Activated CD8-positive, alpha-beta T cell treated with anti-CD3 and anti-CD28 coated beads, Interleukin-2, amount 10 ng/mL, durations not matched to agents 7 days and 5 days (primary cell): ENCODE measurements at places on chromosomes 2 and 18. TPM values are rescaled to one million over a fixed set of nuclear protein-coding genes. Genes with fewer than 3 reads are reported as not detected.

DNA sequence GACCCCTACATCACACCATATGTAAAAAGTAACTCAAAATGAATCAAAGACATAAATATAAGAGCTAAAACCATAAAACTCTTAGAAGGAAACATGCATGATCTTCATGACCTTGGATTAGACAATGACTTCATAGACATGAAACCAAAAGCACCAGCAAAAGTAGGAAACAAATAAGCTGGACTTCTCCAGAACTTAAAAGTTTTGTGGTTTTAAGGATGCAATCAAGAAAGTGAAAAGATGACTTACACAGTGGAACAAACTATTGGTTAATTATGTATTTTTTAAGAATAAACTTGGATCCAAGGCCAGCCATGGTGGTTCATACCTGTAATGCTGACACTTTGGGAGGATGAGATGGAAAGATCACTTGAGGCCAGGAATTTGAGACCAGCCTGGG, 150.2 kb downstream of the GALNT1 start:
- no peak overlapping the region for H3K4me3 ChIP-seq
- no peak overlapping the region for H3K27ac ChIP-seq
- H3K4me1 ChIP-seq: no peaks in the 10 kb centered on the region

DNA sequence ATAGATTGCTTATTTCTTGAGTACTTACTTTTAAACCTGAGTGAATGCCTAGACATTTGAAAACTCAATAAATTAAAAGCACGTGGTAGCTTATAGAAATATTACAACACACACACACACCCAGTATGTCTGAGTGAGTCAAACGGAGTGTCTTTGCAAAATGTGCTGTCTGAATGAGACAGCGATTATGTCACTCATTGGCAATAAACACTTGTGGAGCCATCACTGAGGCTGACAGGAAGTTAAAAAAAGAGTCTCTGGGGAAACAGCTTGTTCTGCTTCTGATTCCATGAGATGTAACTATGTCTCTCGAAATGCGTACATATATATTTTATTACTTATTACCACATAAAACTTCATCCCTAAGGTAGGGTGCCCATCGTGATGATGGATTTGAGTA, 22.3 kb upstream of the VPS4B start:
- DNase-seq: no peak

GRCh38 chr2:165621086-165621560, 151.6 kb downstream of the CSRNP3 start:
- DNase-seq: no peak
- H3K4me1 ChIP-seq: no peaks in the 10 kb centered on the region
- H3K27ac ChIP-seq: no peak overlapping the region
- H3K4me3 ChIP-seq: no peak overlapping the region

DNA sequence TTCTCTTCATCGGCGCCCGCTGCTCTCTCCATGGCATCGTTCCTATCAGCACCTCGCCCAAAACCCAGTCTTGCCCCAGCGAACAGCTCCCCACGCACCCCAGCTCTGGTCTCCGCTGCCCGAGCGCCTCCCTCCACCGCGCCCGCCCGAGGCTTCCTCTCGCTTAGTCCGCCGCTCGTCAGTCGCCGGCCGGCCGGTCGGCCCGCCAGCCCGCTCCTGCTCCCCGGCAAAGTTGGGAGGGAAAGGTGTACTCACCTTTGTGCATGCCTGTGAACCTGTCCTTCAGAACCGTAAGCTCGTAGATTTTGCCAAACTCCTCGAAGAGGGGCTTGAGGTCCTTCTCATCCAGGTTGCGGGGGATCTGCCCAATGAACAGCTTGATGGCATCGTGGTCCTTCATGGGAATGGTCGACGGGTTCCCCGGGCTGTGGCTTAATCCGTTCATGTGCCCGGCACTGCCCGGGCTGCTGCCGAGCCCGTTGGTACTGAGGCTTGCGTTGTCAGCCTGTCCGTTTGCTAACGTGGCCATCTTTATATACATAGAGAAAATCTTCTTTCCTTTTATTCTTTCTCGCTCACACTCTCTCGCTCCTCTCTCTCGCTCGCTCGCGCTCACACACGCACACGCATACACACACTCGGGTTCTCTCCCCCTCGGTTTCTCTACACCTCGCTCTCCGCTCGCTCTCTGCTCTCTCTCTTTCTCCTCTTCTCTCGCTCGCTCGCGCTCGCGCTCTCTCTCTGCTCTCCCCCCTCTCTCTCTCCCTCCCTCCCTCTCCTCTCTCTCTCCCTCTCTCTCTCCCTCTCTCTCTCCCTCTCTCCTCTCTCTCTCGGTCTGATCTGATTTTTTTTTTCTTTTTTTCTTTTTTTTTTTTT, at the start of gene CELF4:
TSS of gene CELF4 (minus strand) at position 698 of the 876 bp plus-strand sequence.
- H3K4me1 ChIP-seq: peaks cover 4% of the 10 kb centered on the region
- DNase-seq: no peak
- H3K27me3 ChIP-seq: peaks cover 52% of the 10 kb centered on the region
- no peak within 1 kb of the TSS for H3K27ac ChIP-seq

DNA sequence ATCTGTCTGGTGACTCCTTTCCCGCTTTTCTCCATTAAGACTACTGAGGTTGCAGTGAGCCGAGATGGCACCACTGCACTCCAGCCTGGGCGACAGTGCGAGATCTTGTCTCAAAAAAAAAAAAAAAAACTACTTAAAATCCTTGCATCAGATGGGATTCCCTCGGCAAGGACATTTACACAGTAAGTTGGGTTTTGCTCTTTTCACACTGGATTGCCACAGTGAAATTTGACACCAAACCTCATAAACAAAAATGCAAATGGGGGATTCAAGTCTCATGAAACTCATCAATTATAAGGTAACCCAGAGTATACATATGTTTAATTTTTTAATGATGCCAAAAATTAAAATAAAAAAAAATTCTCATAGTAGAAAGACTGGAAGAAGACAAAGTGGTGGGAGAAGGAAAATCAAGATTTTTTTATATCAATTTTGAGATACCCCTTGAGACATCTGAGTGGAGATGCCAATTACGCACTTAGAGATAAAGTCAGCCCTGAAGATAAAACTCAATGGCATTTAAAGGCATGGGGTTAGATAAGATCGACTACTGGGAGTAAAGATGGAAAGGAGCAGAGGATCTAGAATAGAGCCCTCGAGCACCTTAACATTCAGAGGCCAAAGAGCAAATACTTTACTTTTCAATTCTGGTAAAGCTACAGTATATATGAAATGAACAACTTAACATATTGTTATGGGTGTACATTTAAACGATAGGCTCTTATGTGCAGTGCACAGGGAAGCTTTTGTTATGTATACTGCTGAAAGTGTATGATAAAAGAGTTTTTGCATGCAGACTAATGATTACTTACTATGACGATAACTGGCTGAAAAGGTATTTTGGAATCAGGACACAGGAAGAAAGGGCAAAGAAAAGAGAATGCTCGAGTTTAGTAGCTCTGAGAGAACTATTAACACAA, 37.6 kb downstream of the CHMP3 start:
- H3K27ac ChIP-seq: no peak overlapping the region
- no peak for DNase-seq
- no peaks in the 10 kb centered on the region for H3K4me1 ChIP-seq
- H3K27me3 ChIP-seq: no peaks in the 10 kb centered on the region
- H3K36me3 ChIP-seq: peaks cover 21% of the 10 kb centered on the region

GRCh38 chr2:50097148-50097547, 934.8 kb downstream of the NRXN1 start:
- no peaks in the 10 kb centered on the region for H3K36me3 ChIP-seq

GRCh38 chr2:237875256-237876060, 16.0 kb downstream of the RAMP1 start:
- H3K36me3 ChIP-seq: no peaks in the 10 kb centered on the region
- no peak for DNase-seq
- no peak overlapping the region for H3K4me3 ChIP-seq

DNA sequence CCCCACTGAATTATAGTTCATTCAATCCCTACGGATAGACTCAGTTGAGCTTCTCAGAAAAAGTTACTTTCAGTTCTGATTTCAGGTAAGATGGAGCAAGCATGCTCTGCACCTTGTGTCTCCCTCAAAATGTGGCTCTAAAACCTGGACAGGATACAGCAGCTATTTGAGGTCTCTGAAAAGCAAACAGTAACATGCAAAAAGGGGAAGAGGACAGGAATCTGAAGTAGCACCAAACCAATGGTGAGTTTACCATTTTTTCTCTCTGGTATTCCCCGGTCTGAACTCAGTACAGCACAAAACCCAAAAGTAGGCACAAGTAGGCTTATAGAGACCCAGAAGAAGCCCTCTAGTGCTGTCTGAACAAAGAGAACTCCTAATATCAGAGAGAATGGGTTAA, 34.1 kb downstream of the LANCL1 start:
- H3K27ac ChIP-seq: no peak overlapping the region
- peaks cover 13% of the 10 kb centered on the region for H3K4me1 ChIP-seq
- no peak overlapping the region for H3K4me3 ChIP-seq
- no peaks in the 10 kb centered on the region for H3K27me3 ChIP-seq

GRCh38 chr2:181305301-181306123, 151.7 kb upstream of the ITGA4 start:
- no peaks in the 10 kb centered on the region for H3K36me3 ChIP-seq
- peak overlapping the region; percentile 93 for H3K27ac ChIP-seq
- H3K4me1 ChIP-seq: peaks cover 67% of the 10 kb centered on the region
- H3K4me3 ChIP-seq: peak overlapping the region; percentile 76
- no peaks in the 10 kb centered on the region for H3K27me3 ChIP-seq

DNA sequence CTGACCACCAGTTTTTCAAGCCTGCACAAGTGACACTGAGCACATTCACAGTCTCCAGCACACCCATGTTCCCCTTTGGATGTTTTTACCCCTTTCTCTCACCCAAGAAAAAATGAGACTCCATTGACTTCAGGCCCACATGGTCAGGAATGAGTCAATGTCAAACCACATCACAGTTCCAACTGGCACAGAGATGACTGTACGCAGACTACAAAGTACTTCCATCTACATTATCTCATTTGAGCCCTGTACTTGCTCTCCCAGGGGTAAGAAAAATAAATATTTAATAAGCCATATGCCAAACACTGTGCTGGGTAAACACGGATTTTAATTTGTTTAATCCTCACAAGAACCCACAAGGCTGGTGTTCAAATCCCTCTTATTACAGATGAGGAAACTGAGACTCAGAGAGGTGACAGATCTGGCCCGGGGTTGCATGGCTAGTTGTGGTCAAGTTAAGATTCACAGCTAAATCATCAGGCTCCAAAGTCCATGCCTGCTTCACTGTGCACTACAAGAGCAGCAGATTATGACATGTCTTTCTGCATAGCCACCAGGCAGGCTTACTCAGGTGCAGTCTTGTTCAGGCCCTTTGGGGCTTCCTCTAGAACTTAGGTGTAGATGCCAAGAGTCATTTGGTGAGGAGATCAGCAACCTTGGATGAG, 106.1 kb downstream of the TXNL1 start:
- no peaks in the 10 kb centered on the region for H3K36me3 ChIP-seq
- peaks cover 3% of the 10 kb centered on the region for H3K4me1 ChIP-seq
- H3K27me3 ChIP-seq: no peaks in the 10 kb centered on the region
- no peak for DNase-seq
- no peak overlapping the region for H3K27ac ChIP-seq

DNA sequence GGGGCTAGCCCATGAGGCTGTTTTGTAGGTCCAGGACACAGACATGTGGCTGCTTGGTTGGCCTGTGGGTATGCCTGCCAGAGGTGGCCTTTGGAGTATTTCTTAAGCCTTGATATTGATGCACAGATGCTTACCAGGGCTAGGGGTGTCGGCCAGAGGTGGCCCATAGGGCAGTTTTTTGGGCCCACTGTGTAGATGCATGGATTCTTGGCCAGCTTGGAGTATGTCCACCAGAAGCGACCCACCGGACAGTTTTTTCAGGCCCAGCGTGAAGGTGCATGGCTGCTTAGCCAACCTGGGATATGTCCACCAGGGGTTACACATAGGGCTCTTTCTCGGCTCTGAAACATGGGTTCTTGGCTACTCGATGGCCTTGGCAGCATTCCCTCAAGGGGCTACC, 1199.1 kb downstream of the CNTNAP5 start:
- H3K27me3 ChIP-seq: no peaks in the 10 kb centered on the region
- H3K4me3 ChIP-seq: no peak overlapping the region
- H3K4me1 ChIP-seq: no peaks in the 10 kb centered on the region
- no peak for DNase-seq

DNA sequence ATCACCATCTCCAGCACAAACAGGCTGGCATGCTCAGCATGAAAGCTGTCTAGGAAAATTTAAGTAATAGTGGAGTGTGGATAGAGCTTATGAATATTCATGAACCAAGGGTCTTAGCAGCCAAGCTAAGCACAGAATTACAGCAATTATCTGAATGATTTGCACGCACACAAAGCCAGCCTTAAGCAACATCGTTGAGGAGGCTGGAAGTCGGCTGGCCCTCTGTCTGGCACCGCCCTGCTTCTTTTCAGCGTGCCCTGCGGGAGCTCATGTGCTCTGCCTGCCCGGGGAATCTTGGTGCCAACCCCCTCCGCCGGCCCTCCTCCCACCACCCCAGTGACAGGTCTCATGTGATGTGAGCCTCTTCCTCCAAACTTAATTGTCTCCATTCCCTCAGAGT, 540.1 kb downstream of the CMPK2 start:
- H3K4me1 ChIP-seq: no peaks in the 10 kb centered on the region
- H3K27ac ChIP-seq: no peak overlapping the region
- DNase-seq: no peak
- H3K27me3 ChIP-seq: no peaks in the 10 kb centered on the region

- no peak for DNase-seq
- peaks cover 13% of the 10 kb centered on the region for H3K27me3 ChIP-seq
- H3K4me3 ChIP-seq: no peak overlapping the region
- no peak overlapping the region for H3K27ac ChIP-seq
- no peaks in the 10 kb centered on the region for H3K36me3 ChIP-seq
- H3K4me1 ChIP-seq: peaks cover 3% of the 10 kb centered on the region
Observed at GRCh38 chr2:217351378-217351777, 491.5 kb upstream of the TNP1 start.

- no peaks in the 10 kb centered on the region for H3K4me1 ChIP-seq
- no peaks in the 10 kb centered on the region for H3K27me3 ChIP-seq
- H3K4me3 ChIP-seq: no peak overlapping the region
- no peaks in the 10 kb centered on the region for H3K36me3 ChIP-seq
Observed at GRCh38 chr2:95275601-95276243, 1.5 kb downstream of the PROM2 start.

- H3K36me3 ChIP-seq: no peaks in the 10 kb centered on the region
- no peak overlapping the region for H3K27ac ChIP-seq
- H3K4me1 ChIP-seq: no peaks in the 10 kb centered on the region
- H3K27me3 ChIP-seq: no peaks in the 10 kb centered on the region
- DNase-seq: no peak
Observed at GRCh38 chr2:83784315-83784714, 674.8 kb downstream of the SUCLG1 start.

Gene AGXT
- total RNA-seq: not detected

Gene RAB6C
- total RNA-seq: not detected

Gene CACNB4
- total RNA-seq: 0.47 TPM

Gene ZSWIM2
- total RNA-seq: not detected
